D341Med (cell line): ENCODE measurements at places on chromosomes 5 and 9.

- no peak for DNase-seq
Observed at GRCh38 chr5:88322785-88323184, 54.1 kb upstream of the TMEM161B start.

DNA sequence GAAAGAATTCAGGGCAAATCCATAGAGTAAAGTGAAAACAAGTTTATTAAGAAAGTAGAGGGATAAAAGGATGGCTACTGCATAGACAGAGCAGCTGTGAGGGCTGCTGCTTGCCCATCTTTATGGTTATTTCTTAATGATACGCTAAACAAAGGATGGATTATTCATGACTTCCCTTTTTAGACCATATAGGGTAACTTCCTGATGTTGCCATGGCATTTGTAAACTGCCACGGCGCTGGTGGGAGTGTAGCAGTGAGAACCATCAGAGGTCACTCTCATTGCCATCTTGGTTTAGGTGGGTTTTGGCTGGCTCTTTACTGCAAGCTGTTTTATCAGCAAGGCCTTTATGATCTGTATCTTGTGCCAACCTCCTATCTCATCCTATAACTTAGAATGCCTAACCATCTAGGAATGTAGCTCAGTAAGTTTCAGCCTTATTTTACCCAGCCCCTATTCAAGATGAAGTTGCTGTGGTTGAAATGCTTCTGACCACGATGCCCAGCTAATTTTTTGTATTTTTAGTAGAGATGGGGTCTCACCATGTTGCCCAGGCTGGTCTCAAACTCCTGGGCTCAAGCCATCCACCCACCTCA, 42.1 kb downstream of the RFK start:
- DNase-seq: no peak

DNA sequence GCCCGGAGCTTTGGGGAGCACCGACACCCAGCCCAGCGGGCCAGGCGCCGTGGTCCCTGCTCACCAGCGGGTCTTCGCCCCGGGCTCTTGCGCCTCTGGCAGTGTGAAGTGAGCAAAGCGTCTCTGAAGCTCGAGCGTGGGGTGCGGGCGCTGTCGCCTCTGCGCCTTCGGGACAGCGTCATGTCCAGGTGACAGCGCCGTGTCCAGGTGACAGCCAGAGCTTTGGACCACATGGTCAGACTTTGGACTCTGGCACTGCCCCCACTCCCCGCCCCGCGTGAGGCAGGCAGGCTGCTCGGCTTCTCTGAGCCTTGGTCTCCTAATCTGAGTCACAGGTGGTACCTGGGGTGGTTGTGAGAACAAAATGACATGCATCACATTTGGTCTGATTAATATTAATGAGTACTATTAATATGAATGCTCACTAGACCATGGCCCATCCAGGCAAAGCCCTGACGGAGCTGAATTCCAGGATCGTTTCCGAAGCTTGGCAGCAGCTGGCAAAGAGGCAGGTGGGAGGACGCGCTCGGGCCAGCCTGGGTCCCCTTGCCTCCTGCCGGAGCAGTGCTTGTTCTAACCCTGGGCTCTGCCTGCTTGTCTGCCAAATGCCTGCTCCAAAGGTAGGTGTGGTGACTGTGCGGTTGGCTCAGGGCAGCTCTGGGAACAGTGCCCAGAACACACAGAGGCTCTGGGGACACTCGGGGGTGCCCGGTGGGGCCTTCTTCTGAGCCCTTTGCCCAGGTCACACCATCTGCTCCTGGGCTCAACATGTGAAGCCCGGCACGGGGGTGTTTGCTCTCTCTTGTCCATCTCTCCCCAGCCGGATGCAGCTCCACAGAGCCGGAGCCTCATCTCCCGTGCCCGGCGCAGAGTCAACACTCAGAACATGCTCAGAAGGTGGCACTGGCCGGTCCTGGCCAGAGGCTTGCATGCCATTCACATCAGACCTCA, 157.1 kb downstream of the OLFM1 start:
- no peak for DNase-seq

DNA sequence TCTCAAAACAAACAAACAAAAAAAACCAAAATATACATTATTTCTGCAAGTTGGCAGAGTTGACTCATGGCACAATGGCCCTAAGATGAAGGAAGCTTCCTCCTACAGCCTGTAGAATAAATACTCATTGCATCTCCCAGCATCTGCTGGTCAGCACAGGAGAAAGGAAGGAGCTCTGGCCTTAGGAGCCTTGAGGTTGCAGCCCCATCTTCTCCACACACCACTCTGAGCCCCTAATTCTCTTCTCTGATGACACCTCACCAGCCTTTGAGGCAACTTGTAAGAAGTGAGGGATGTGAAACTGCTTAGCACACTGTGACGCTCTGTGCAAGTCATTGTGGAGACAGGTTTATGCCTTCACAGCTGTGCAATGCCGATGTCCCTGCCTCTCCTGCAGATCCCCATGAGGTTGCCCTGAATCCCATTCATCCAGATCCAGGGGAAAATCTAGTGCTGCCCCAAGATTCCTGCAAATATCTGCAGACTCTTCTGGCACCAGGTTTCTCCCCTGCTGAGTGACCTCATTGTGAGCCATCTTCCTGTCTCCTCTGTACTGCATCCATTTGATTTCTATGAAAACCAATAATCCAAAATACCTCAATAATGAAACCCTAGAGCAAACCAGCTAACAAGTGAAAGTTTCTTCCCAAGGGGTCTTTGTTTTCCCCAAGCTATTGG, 65.3 kb upstream of the TGFBR1 start:
- no peak for DNase-seq

DNA sequence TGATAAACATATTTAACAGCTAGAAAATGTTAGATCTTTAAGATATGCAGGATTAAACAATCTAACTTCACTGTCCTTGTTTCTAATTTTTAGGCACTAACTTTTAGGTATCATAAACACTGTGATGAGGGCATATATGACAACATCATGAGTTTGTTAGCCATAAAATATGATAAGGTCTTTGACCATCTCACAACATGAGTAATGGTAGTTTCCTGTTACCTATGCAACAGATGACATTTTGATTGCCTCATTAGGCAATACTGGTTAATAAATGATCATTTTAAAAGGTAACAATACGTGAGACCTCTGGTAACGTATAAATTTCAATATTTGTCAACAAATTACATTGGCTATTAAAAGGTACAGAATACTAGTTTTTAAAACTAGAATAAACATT, 613.5 kb downstream of the PDE4D start:
- no peak for DNase-seq

DNA sequence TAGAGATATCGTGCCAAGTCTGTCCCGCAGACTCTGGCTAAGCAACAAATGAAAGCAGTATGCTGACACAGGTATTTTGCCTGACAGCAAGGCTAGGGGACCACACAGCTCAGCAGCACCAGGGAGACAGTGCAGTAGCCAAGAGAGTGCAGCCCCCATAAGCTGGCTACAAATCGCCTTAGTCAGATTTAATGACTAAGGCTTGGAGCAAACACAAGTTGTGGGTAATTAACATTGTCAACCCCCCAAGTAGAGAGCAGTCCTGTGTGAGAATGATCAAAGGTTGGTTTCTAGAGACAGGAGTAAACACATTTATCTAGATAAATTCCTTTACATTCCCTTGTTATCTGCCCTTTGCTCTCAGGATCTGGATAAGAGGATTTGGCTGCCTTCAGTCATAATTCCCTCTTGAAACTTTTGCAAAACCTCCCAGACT, 1434.5 kb upstream of the CDH6 start:
- DNase-seq: peak; percentile 18

GRCh38 chr9:133528876-133529241, 4.1 kb upstream of the MYMK start:
- no peak for DNase-seq

GRCh38 chr9:7756088-7756487, 43.5 kb downstream of the DMAC1 start:
- no peak for DNase-seq

GRCh38 chr9:13607481-13608441, 328.3 kb upstream of the MPDZ start:
- DNase-seq: no peak

- no peak for DNase-seq
Observed at GRCh38 chr5:132267931-132268768, 10.7 kb downstream of the PDLIM4 start.

GRCh38 chr5:73853091-73853490, 227.1 kb downstream of the ARHGEF28 start:
- no peak for DNase-seq

GRCh38 chr9:96163712-96164111, 138.3 kb downstream of the HSD17B3 start:
- no peak for DNase-seq

- DNase-seq: no peak
Observed at GRCh38 chr5:159567461-159567860, 237.2 kb upstream of the IL12B start.
